Activated CD4-positive, alpha-beta T cell treated with anti-CD3 and anti-CD28 coated beads, Interleukin-2, Interleukin-6, amounts not matched to agents 100 ng/mL and 50 ng/mL, durations not matched to agents 16 hours and 8 hours (primary cell): ENCODE measurements at places on chromosomes 11 and 22.

DNA sequence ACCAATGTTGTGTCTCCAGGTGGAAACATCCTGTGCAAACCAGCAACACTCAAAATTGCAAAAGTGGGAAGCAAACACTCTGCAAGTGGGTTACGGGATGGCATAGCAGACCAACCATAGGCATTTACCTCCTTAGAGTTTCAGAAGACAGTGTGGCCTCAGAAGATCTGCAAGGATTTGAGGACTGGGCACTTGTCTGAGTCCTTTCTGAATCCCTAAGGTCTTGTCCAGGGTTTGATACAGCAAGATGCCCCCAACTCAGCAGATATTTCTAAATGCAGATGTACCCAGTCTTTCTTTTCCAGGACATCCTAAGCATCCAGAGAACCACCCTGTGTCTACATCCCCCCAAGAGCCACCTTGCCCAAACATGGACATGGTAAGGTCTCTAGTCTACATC is 51.7 kb upstream of the SHANK2 start:
- DNase-seq: no peak

DNA sequence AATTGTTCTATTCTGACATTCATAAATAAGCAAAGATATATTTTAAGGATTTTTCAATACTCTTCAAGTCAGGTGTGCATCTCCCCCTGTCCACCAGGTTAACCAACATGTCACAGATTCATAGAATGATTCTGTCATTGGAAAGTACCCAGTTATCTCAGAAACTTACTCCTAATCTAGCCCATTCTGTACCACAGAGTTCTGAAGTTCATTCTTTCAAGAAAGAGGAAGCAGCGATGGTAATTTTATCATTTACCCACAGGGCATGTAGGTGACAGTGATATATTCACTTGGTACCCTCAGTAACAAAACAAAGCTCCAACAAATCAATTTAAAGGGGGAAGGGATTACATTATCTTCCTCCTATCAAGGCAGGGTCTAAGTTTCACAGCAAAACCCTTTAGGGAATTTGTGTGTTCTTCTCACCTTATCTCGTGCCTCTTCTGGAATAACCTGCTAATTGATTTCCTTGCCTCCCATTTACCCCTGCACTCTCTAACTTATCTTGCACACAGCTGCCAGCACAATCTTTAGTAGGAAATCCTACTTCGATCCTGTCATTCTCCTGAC is 19.0 kb upstream of the MPPED2 start:
- DNase-seq: no peak

DNA sequence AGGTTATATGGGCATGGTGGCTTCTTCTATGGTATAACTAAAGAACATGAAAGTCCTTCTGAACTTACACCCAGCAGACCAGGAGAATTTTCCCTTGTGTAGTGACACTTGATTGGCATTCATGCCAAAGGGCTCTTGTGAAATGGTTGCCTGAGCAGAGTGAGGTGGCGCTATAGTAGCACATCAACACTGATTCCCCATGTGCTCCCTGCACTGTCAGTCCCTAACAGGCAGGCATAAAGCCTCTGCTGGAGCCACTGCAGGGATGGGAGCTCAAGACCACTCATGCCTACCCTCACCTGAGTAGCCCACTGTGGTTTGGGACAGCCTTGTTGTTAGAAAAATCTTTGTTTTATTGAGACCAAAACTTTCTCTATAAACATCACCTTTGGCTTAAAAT is 92.6 kb upstream of the LIN7C start:
- DNase-seq: no peak

DNA sequence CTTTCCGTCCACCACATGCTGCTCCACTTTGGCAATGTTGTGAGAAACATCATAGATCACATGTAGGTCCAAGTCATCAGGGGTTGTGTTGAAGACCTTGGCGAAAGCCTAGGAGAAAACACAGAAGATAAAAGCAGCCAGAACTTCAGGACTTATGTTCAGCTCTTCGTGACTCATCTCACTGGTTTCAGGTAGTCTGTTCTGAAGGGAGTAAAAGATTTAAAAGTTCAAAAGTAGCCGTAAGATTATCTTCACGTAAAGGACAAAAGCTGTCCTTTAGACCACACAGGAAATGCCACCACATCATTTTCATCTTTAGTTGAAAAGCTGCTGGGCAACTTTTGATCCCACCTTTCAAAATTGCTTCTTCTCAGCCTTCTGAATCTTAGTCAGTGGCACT is 16.9 kb downstream of the RTCB start:
- DNase-seq: peak; percentile 35

DNA sequence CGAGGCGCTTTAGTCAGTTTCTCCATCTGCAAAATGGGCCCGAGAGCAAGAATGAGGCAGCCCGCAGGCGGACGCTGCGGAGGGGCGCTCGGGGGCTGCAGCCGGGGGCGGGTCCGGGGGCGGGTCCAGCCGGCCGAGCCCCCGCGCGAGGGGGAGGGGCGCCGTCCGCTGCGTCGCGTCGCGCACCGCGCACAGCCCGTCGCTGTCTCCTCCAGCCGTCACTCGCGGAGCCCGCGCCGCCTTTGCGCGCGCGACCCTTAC is 282 bp downstream of the PC start:
- DNase-seq: no peak

DNA sequence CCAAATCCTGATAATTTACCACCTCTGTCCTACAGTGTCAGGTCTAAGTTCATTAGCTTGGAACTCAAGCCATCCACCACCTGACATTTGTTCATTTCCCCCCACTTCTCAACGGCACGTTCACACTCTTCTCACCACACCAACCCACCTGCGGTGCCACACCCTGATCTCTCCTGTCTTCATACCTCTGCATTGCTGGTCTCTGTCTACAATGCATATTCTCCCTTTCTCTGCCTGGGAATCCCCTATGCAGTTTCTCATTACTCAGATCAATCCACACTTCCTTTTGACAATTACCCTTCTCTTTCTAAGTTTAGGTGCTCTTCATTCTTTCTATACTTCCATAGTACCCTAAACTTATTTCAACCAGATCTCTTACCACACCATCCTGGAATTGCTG is 20.4 kb upstream of the EMSY start:
- DNase-seq: peak; percentile 55

- DNase-seq: no peak
Observed at GRCh38 chr22:42993651-42994275, 21.2 kb downstream of the PACSIN2 start.

GRCh38 chr22:49094151-49094550 is 733.5 kb downstream of the BRD1 start:
- DNase-seq: no peak

GRCh38 chr22:30296324-30296723 is 7.0 kb upstream of the CASTOR1 start:
- no peak for DNase-seq

DNA sequence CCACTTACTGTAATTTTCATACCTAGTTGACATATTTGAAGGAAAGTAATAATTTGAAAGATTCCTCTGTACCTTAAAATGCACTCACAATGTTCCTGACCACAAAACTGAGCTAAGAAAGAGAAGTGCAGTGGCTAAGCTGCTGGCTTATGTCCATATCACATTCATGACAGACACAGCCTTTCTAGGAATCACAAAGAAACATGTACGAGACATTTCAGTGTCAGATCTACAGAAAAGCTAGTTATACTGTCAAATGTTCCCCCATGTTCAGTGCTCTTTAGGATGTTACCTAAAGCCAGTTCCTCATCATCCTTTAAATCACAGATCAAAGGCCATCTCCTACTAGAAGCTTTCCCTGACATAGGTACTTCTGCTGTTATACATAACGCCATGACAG is 142.2 kb upstream of the C11orf58 start:
- no peak for DNase-seq

- peak; percentile 74 for DNase-seq
Observed at GRCh38 chr11:61028135-61028729, 56.8 kb downstream of the CD6 start.

- DNase-seq: no peak
Observed at GRCh38 chr11:82790723-82791484, 57.2 kb upstream of the FAM181B start.

- no peak for DNase-seq
Observed at GRCh38 chr22:23356094-23356493, 175.8 kb downstream of the BCR start.

GRCh38 chr11:80698637-80699036 is 1257.8 kb upstream of the TENM4 start:
- no peak for DNase-seq

DNA sequence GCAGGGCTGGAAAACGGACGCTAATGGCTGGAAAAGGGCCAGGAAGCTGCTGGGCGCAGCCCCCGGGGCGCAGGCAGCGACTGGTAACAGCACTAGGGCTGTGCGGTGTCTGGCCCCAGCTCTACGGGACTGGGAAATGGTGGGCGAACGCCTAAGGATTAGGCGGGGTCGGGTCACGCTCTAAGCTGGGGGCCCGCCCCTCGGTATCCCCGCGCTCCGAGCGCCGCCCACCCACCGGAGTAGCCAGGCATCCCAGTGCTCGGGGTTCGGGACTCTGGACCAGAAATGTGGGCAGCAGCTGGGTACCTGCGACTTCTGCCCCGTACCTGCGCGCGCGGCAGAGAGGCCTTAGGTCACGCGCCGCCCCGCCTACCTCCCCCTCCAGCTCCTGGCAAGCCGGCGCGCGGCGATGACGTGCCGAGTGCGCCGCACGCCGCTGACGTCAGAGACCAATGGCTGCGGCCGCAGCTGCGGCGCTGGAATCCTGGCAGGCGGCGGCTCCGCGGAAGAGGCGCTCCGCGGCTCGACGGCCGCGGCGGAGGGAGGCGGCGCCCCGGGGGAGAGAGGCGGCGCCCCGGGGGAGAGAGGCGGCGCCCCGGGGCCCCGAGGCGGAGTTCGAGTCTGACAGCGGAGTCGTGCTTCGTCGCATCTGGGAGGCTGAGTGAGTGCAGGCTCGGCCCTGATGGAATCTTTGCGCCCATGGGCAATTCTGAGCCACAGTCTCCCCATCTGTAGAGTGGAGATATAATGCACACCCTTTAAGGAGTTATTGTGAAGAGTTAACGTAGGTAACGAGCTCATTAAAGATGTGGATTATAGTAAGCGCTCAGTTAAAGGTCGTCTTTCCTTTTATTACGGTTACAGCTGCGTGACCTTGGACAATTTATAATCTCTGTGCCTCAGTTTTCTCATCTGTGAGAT is at the start of the genes HPS4 and SRRD:
Gene HPS4, minus strand, starts transcription at position 345 of the 921 bp plus-strand sequence. CDS start 2,021 bp downstream, outside the sequence.
Gene SRRD, plus strand, starts transcription at position 439 of the 921 bp plus-strand sequence. Its CDS starts 14 bp downstream, at position 453.
- DNase-seq: peak; percentile 95

DNA sequence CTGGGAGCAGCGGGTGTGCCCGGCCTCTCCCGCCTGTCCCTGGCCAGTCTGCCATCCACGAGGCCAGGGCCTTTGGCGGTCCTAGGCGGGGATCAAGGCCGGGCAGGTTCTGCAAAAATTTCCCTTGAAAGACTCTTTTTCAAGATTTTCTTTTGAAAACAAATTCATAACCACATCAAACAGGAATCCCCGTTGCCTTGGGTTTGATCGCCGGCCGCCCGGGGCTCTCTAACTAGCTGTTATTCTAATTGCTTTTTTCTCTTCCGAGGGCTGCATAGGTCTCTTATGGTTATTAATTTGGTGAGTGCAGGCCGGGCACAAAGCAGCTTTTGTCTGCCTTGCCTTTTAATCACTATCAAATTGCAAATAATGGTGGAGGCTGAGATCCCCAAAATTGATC is 42.0 kb downstream of the CDKN1C start:
- no peak for DNase-seq

DNA sequence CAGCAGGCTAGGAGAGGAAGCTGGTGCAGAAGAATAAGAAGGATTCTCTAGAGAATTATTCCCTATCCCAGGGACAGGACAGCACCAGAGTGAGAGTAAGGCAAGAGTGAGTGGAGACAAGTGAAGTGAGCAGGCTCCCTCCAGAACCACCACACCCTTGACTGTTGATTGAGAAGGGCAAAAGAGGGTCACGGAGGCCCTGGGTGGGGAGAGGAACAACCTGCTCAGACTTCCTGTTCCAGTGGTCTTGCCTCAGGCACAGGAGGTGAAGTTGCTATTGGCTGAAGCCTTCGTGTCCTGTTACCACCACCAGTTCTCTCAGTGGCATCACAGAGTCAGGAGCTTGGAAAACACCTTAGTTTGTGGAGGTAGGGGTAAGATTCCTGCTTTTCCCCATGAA is 51.7 kb upstream of the CCDC89 start:
- no peak for DNase-seq

- DNase-seq: no peak
Observed at GRCh38 chr11:1382429-1382828, 7.3 kb upstream of the BRSK2 start.
